Hair follicle dermal papilla cell (primary cell): ENCODE measurements at places on chromosomes 1 and 21. TPM values are rescaled to one million over a fixed set of nuclear protein-coding genes. Genes with fewer than 3 reads are reported as not detected.

Gene PRUNE1
- total RNA-seq = 9.1 and 10.4 TPM in 2 replicates

Gene ESRRG
- under 0.01 TPM in 1 of 2 replicates, not detected in the other for total RNA-seq

Gene AMY2A
- total RNA-seq = not detected in 2 replicates

Gene WDR26
- total RNA-seq = 65.8 and 71.6 TPM in 2 replicates

Gene RHBDL2
- total RNA-seq = 0.85 and 1.6 TPM in 2 replicates

Gene RORC
- 0.12 TPM in 1 of 2 replicates, not detected in the other for total RNA-seq

Gene RIPPLY3
- 0.16 and 0.36 TPM in 2 replicates for total RNA-seq

Gene TRIM67
- under 0.01 and 0.12 TPM in 2 replicates for total RNA-seq

Gene ALG14
- 1.3 and 1.9 TPM in 2 replicates for total RNA-seq

Gene HRNR
- under 0.01 TPM in 1 of 2 replicates, not detected in the other for total RNA-seq

Gene LAMC2
- 2.3 and 4.7 TPM in 2 replicates for total RNA-seq

Gene COL11A1
- total RNA-seq = 168 and 264 TPM in 2 replicates

Gene MFSD2A
- 5.2 and 10.5 TPM in 2 replicates for total RNA-seq

Gene KIF14
- 1.6 and 1.7 TPM in 2 replicates for total RNA-seq

Gene CD164L2
- not detected in 2 replicates for total RNA-seq

Gene TRIM17
- total RNA-seq = 0.32 and 0.49 TPM in 2 replicates

Gene SERPINC1
- total RNA-seq = not detected in 2 replicates

Gene GUCA2A
- total RNA-seq = not detected in 2 replicates

Gene TSPAN2
- 0.49 TPM in 1 of 2 replicates, not detected in the other for total RNA-seq

Gene NSL1
- total RNA-seq = 21.6 and 24.7 TPM in 2 replicates

Gene KIF2C
- 2.6 TPM in 2 replicates for total RNA-seq

Gene PLA2G2A
- not detected in 2 replicates for total RNA-seq

Gene KRTAP21-2
- total RNA-seq = not detected in 2 replicates

Gene SLAMF7
- not detected in 2 replicates for total RNA-seq

Gene WNT2B
- 5.8 and 9.5 TPM in 2 replicates for total RNA-seq

Gene CA14
- not detected in 2 replicates for total RNA-seq
